ENCODE measurements at places on chromosomes 2 and 18.

DNA sequence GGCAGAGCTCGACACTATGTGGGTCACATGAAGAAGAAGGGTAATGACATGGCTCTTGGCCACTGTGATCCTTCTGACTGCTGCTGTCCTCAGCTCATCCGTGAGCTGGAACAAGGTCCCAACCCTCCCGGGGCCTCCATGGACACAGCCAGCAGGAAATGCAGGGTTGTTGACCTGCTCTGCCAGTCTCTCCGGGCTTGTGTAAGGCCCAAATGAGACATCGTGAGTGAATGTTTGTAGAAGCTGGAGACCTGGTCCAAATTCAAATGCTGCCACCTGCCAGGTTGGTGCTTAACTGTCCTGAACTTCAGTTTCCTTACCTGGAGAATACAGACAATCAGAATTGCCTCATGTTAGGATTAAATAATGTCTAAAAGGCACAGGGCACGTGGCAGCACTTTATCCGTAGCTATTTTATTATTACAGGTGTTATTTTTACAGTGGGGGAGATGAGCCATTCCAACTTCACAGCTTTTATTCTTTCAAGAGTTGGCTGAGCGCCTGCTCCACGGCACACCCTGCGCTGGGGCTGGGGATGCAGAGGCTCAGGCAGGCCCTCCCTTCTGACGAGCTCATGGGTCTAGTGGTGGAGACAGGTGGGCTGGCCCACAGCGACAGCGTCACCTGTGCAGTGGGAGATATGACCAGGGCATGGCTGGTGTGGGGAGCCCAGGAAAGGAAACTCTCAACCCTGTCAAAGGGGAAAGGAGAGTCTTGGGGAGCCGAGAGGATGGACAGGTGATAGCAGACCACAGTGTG, 15.1 kb downstream of the ARHGEF4 start:
- DNase-seq: no peak

DNA sequence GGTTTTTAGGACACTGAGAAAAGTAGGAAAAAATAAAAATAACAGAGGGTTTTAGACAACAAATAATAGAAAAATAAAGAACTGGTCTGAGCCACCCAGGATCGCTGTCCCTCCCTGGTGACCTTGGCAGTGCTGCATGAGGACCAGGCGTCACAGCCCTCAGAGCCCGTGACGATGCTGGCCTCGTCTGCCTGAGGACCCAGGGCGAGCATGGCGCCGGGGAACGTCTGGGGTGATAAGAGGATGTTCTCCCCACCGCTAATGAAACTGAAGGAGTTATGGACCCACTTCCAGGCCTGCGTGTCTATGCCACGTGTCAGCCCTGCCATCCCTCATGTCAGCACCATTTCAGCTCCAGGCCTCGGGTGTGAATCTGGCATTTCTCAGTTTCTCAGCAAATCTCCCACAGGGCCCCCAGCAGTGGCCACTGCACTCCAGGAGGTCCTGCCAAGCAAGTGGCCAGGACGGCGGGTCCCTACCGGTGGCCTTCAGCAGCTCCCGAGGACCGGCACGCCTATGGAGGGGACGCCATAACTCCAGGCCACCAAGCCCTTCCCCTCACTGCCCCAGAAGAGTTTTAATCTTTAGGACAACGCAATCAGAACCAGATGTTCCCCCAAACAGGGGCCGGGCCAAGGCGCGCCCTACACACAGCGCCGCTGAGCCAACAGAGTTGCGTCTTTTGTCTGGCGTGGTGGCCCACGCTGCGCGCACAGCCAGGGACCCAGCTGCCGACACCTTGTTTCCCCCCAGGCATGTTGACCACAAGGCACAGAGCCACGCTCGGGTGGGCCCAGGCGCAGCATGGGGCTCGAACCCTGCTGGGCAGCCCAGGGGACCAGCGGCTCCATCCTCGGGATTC, 179.7 kb downstream of the TWIST2 start:
- no peak for DNase-seq

DNA sequence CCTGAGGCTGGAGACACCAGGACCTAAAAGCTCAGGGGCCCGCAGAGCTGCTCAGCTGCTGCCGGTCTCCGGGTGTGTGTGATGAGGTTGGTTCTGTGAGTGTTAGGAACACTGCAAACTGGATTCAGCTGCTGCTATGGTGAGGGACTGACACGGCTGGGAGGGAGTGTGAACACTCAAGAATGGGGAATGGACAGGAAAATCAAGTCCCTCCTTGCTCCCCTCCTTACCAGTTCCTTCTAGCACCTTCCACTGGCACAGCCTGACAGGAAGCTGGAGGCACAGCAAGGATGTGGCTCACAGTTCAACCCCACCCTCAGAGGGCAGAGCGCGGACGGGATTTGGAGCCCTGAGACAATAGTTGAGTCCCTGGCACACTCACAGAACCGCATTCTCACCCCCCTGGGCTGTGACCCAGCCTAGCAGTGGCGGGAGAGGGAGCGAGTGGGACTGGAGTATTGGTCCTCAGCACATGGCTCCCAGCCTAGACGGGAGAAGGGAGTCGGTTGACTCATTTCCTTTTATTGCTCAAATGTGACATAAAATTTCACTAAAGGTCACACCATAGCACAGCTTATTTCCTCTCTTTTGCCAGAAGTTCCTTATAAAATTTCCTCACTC, 42.5 kb downstream of the LRRC30 start:
- DNase-seq: no peak

DNA sequence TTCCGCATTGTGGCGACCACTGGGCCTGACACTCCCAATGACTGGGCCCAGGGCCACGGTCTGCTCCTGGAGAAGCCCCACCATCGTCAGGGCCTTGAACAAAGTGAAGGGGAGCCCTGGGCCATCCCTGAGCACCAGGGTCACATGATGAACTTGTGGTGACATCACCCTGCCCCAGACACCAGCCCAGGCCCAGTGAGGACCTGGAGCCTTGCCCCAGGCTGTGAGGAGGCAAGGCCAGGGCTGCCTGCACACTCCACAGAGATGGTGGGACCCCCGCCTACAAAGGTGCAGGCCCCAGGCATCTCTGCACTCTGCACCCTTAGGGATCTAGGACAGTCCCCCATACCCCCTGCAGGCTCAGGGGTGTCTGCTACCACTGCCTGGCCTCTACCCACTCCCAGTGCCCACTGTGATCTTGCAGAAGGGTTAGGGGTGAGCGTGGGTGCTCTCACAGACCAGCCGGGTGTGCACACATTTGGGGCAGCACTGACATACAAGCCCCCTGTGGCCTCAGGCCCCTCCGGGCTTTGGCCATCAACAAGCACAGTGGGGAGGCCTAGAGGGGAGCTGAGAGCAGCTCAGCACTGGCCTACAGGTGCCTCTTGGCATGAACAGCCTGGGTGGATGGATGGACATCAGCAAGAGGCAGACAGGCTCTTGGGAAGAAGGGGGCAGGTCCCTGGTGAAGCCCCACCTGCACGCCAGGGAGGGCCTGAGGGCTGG, 624.0 kb upstream of the LRRTM4 start:
- DNase-seq: no peak

GRCh38 chr2:67057123-67057522, 340.0 kb upstream of the ETAA1 start:
- DNase-seq: no peak

- no peak for DNase-seq
Measured at GRCh38 chr18:50569930-50570329, 10.0 kb downstream of the MAPK4 start.

GRCh38 chr2:11855064-11855760, 108.8 kb downstream of the LPIN1 start:
- no peak for DNase-seq

GRCh38 chr2:134014196-134014960, 239.5 kb upstream of the MGAT5 start:
- no peak for DNase-seq

GRCh38 chr2:36397728-36398413, 42.3 kb downstream of the CRIM1 start:
- no peak for DNase-seq

- DNase-seq: no peak
Measured at GRCh38 chr2:240627736-240628506, 2.6 kb downstream of the GPR35 start.

GRCh38 chr2:191582355-191582754, 95.6 kb upstream of the NABP1 start:
- no peak for DNase-seq

GRCh38 chr2:128384446-128384845, 65.8 kb upstream of the HS6ST1 start:
- no peak for DNase-seq

- DNase-seq: no peak
Measured at GRCh38 chr2:44273076-44273475, 2.2 kb upstream of the SLC3A1 start.

- DNase-seq: no peak
Measured at GRCh38 chr2:113123726-113124125, 3.7 kb upstream of the IL1RN start.

DNA sequence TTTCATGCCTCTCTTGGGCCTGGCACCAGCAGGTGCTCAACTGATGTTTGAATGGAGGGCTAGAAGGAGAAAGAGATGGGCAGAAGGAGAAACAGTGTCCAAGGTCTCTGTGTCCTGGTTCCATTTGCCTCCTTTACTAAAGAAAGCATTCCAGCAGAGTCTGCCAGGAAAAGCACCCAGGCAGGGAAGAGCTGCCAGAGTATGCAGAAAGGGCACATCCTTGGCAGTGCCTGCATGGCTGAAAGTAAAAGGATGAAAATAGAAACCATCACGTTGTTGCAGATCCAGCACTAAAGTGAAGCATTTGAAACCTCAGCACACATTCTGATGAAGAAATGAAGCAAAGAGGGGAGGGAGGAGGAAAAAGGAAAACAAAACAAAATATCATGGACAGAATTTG, 142.2 kb downstream of the ESCO1 start:
- no peak for DNase-seq

GRCh38 chr2:217932803-217933616, 69.8 kb downstream of the TNS1 start:
- DNase-seq: no peak

DNA sequence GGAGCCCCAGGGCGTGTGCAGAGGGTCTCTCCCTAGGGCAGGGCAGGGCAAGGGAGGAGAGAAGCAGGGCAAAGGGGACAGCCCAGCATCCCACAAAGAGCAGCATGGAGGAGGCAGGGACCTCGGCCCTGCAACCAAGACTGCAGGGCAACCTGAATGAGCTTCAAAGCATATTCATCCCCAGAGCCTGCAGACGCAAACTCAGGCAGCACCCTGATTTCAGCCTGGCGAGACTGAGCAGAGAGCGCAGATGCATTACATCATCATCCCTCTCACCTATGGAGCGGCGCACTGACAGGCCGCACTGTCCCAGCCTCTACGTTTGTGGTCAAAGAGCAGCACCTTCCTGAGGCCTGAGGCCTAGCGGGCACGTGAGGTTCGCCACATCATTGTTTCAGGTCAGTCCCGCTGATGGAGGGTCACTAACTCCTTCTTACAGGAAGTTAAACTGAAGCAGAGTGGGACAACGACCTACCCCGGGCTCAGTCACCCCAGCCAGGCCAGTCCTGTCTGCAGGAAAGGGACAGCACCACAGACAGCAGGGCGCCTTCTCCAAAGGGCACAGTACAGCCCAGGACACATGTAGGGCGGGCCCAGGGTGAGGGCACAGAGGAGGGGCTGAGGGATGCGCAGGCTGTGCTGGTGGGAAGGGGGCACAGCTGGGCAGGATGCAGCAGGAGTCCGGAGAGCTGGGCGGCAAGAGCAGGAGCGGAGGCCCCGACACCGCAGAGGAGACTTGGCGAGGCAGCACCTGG, 67.2 kb upstream of the RAB6C start:
- no peak for DNase-seq

- DNase-seq: no peak
Measured at GRCh38 chr2:188788621-188789020, 185.6 kb upstream of the COL3A1 start.

GRCh38 chr2:55999790-56000189, 76.2 kb upstream of the EFEMP1 start:
- no peak for DNase-seq

GRCh38 chr18:79927607-79928562, 23.6 kb downstream of the SLC66A2 start:
- no peak for DNase-seq

DNA sequence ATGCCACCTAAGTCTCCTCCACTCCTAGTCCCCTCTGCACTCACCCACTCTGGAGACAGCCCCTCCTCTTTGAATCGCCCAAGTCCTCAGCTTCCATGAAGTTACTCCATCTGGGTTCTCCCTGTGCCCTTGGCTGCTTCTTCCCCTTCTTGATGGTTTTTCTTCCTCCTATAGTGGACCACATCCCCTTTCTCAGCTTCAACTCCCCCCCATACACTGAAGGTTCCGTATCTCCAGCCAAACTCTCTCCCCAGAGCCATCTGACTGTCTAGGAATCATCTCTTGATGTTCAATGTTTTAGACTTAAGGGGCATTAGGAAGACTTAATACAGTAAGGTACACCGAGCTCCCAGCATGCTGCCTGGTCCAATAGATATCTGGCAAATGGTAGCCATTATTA, 39.6 kb downstream of the EMX1 start:
- no peak for DNase-seq

- DNase-seq: no peak
Measured at GRCh38 chr2:105397025-105397722, 1.7 kb downstream of the FHL2 start.

DNA sequence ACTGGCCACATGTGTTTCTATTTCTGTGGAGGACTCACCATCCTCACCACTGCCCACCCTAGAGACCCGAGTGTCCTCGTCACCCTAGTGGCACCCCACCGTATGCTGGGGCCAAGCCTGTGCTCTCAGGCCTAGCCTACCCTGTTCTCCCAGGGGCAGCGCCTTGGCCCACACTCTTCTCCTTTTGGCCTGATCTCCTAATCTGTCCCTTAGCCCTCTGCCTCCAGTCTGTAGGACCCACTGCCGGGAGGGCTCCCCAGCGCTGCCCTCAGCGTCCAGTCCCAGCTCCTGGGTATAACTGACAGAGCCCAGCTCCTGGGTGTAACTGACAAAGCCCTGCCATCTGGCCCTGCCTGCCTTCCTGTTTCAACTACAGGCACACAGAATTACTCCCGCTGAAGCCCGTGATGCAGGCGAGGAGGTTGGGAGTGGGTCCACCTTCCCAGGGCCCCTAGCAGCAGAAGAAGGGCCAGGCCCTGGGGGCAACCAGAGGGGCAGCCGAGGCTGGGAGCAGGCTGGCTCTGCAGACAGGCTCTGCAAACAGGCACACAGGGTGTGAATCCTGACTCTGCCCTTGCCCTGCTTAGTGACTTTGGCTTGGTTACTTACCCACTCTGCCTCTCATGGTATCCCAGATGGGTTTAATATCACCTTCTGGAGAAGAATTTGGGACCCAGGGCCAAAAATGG, 25.6 kb upstream of the PTMA start:
- DNase-seq: no peak

GRCh38 chr2:20226152-20226545, 1.2 kb upstream of the SDC1 start:
- no peak for DNase-seq
